Right atrium auricular region (tissue), 2 donors: ENCODE measurements at places on chromosomes 3 and 15. TPM values are rescaled to one million over a fixed set of nuclear protein-coding genes. Genes with fewer than 3 reads are reported as not detected.

ASB7 gene
- total RNA-seq = 6.2 TPM

DNA sequence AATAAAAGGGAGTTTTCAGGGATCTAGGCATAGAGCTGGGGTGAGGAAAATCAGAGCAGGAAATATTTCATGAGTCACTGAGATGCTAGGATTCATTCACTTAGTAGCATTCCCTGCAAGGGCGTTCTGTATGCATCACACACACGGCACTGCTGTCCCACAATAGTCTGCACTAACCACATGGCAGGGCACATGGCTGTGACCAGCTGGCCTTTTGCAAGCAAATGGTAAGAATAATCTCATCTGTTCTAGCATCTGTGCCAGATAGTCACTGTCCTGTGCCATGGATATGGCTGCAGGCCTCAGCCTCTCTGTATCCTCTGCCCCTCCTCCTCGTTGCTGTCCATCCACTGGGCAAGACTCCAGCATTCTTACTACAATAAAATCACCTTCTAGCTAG lies 37.8 kb downstream of the BOC start:
- no peak for DNase-seq

- DNase-seq = no peak
Observed at GRCh38 chr3:62586356-62586755, 213.0 kb upstream of the FEZF2 start.

GRCh38 chr15:56693761-56694160 lies 39.5 kb downstream of the ZNF280D start:
- DNase-seq = no peak

- no peak for DNase-seq
Observed at GRCh38 chr3:15299036-15299435, 33.4 kb downstream of the SH3BP5 start.

DNA sequence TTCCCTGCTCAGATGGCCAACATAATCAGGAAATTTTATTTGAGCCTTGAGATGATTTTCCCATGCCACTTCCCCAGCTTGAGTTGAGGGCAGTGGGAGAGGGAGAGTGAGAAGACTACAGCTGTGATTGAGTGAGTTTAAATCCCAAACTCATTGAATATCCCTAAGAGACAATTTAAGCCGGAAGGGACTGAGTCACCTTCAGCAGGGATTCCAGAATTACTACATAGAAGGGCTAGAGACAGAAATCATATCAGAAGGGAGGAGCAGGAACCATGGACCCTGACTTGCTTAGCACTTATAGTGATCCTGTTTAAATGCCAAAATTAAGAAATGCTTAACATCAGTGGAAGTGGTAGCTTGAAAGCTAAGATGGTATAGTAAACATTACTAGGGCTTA lies 312.2 kb upstream of the SLCO3A1 start:
- no peak for DNase-seq

GRCh38 chr3:45198264-45199260 lies 27.5 kb downstream of the TMEM158 start:
- DNase-seq = no peak

GRCh38 chr15:72554471-72555425 lies 80.6 kb downstream of the ARIH1 start:
- DNase-seq = no peak
